Stimulated activated CD4-positive, alpha-beta T cell treated with anti-CD3 and anti-CD28 coated beads, Interleukin-1b, Interleukin-23, amount 100 ng/mL, for 24 hours (primary cell): ENCODE measurements at places on chromosomes 5 and 9.

DNA sequence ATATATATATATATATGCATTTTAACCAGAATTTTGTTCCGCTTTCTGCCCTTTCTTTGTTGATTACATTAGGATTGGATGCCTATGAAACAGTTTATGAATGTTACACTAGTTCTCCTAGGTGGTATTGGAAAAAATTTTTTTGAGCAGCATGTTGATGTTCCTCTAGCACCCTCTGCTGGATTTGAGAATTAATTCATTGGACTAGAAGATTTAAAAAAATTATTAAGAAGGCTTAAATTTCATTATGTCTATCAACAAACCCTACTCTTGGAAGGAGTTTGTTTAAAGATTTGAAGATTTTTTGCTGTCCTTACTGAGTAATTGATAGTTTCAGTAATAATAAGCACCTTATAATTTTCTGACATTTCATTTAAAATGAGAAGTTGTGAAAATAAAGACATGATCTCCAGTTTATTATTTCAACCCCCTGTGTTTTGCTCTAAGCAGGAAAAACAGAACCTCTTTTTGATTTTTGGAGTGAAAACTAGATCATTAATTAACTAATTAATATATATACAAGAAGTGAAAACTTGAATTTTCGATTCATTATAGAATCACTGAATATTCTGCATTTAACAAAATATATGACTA lies 89.6 kb downstream of the CCDC171 start:
- no peak for DNase-seq

DNA sequence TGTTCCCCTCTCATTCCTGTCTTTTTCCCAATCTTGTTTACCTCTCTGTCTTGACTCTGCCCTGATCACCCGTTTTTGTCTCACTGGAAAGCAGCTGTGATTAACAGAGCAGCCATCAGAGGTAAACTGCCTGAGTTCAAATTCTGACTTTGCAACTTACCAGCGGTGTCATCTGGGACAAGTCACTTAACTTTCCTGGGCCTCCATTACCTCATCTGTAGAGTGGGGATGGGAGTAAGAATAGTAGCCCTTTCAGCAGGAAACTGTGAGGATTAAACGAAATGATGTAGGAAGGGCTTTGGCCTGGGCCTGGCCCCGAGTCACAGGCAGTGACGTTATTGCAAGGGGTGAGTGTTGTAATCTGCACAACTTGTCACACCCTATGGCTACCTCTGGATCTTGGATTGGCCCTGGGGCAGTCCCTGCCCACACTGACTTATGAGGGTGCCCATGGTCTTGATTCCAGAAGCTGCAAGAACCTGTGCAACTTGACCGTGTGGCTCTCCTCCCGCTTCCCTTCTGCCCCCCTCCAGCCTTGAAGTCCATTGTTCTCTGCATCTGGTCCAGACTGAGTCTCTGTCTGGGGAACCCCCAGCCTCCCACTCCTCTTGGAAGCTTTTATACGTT lies 657 bp upstream of the PCDH12 start:
- DNase-seq: no peak

- no peak for DNase-seq
Observed at GRCh38 chr5:104650313-104651055, 1087.9 kb upstream of the NUDT12 start.

- DNase-seq: no peak
Observed at GRCh38 chr5:59766427-59767210, 126.9 kb downstream of the PDE4D start.

- no peak for DNase-seq
Observed at GRCh38 chr5:57772512-57772911, 289.9 kb upstream of the ACTBL2 start.

DNA sequence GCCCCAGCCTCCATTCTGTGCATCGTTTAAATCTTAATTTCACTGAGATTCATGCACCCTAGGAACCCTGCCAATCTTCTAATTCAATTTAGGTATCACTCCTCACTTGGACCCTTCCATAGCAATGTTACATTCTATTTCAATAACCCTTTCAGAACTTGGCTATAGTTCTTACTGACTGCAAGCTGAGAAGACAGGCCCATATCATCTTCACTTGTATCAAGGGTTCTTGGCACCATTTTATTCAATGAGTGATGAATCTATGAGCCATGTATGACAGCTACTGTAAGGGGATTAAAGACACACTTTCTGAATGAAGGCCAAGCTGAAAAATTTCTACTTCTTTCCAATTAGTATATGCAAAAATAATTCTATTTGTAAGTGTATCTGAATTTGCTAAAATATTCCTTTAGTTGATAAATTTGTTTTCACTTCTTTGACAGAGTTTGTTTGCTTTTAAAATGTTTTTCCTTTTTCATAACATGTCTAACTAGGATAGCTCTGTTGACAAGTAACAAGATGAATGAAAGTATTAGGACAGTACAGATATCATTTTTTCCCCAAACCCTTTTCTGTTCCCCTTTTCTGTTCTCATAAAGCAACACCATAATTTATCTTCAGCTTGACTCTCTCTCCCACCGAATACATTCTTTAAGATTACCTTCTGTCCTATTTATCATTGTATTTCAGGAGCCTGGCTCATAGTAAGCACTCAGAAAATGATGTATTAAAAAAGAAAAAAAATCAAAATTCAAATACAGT lies 9.6 kb downstream of the ITGA2 start:
- no peak for DNase-seq

DNA sequence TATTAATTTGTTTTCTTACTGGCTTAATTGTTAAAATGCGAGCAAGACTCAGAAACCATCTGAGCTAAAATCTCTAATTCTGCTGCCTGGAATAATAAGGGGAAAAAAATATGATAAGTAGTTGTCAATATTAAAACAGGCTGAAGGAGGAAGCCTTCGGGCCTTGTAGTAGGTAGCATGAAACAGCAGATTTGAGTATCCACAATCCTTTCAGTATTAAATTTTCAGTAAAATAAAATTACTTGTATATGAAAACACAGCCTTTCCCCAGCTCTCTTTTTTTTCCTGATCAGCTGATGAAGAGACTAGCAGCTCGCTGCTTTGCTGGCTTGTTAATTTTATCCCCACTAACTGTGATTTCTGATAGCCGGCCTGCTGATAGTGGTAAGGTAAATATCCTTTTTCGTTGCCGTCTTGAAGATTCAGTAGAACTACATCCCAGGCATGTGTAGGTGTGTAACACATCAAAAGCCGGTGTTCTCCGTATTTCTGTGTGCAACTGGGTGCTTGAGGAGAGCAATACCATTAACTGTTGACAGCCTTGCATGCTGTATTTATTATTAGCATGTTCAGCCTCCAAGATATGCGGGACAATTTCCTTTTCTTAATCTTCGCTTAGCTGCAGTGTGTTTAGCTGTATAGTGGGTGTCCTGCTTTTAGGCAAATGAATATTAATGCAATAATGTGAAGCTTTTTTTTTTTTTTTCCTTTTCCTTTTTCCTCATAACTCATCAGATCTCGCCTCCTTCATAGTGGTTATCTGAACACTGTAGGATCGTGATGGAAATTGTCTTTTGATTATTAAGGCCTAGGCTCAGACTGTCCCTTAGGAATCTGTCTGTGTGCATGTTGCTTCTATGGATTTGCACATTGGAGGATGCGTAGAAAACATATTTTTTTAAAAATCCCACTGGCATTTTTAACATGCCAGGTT lies 144.6 kb downstream of the SMARCA2 start:
- no peak for DNase-seq

- no peak for DNase-seq
Observed at GRCh38 chr9:98995059-98995671, 51.5 kb downstream of the COL15A1 start.

- no peak for DNase-seq
Observed at GRCh38 chr9:14547245-14548060, 145.8 kb downstream of the ZDHHC21 start.

- no peak for DNase-seq
Observed at GRCh38 chr5:136458481-136458880, 93.1 kb upstream of the TRPC7 start.

DNA sequence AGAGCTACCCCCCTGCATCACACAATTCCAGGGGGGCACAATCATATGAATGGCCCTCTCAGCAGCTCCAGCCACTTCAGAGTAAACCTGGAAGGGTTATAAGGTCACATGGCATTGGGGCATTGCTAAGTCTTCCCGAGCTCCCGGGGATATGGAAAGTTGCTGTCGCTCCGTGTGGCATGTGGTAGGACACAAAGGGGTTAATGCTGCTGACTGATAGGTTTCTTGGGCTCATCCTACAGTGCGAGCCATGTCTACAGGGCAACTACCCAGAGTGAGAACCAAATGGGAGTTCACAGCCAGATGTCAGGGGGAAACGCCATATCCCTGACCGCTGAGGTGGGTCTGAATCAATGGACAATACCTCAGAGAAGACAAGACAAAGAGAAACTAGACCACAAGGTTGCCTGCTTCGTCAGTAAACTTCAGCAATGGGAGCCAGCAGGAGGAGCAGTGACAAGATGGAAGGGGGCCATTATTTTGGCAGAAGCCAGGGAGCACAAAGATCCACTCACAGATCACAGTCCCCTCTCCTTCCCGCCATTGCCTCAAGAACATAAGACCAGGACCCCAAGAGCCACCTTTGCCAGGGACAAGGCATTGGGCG lies 52.4 kb upstream of the SHISAL2B start:
- no peak for DNase-seq

GRCh38 chr5:77620405-77620804 lies 18.1 kb downstream of the OTP start:
- DNase-seq: no peak

- DNase-seq: no peak
Observed at GRCh38 chr9:98801561-98801960, 5.2 kb upstream of the ANKS6 start.

DNA sequence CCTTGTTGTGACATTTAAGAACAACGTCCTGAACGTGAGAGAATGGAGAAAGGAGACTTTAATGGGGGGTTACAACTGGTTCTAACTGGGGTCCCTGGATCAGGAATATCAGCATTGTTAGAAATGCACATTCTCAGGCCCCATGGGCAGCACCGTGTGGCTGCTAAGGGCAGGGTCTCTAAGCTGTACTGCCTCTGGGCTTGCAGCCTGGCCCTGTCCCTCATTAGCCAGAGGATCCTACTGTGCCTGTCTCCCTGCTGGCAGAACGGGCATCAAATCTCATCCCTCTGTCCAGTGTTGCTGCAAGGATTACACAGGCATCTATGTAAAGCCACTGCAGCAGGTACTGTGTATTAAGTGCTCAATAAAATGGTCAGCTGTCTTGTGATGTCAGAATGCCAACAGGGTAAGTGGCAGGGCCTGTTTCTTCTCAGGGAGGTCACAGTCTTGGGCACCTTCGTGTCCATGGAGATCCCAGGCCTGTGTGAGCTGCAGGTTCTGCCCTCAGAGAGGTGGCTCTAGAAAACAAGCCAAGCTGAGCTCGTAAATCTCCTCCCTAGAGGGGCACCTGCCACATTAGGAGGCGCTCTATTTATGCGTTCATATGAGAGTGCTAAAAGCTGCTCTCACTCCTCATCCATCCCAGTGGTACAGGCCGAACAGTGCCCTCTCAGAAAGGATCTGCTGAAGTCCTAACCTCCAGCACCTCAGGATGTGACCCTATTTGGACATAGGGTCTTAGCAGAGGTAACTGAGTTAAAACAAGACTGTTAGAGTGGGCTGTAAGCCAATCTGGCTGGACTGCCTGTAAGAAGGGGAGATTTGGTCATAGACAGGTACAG lies 210.5 kb downstream of the GADD45G start:
- no peak for DNase-seq

DNA sequence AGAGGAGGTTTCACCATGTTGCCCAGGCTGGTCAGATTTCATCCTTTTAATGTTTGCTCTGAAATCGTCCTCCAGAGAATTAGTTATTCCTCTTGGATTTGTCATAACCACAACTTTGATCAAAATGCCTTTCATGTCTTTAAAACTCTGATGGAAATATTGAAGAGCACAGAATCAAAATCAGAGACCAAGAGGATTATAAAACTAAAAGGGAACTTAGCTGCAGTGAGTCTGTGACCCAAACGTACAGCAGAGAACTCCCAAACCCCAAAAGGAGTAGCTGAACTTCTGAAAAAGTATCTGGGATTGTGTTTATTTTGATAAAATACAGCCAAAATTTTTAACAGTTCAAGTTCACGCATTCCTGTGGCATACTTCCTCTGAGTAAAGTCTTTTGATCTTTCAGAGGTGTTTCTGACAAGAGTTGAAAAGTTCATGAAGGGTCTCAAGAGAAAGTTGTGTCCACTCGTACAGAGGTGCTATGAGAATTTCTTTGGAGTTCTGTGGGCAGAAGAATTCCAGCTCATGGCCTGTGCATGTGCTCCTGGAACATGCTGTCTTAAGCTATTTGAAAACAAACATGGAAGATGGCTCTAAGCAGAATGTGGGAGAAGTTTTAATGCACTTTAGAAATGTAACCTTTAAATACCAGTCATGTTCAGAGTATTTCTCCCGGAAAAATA lies 124.0 kb downstream of the ESM1 start:
- DNase-seq: no peak

DNA sequence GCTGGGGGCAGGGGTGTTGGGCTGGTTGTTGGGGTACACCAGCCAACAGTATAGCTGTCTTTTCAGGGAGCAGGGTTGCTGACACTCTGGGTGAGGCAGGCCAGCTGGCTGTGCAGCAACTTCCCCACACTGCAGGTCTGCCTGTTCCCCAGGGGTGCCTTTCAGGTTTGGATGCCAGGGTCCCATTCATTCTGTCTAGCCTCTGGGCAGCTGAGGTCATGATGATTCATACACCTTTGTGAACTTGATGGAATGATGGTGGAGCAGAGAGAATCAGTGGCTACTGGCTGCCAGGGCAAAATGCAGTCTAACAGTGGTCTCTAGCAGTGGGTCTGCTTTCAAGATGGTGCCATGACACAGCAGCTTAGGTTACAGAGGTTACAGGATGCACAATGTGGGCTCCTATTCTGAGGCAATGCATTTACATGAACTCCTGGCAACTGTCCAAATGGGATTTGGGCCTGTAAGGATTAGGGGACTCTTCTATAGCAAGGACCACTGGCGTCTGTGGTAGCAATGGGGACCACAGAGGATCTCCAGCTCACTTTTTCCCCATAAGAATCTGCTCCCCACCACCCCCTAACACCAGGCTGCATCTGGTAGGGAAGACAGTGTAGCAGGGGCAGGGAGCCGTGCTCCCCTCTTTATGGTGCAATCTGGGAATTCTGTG lies 103.7 kb downstream of the FEM1C start:
- DNase-seq: no peak

GRCh38 chr5:78116167-78116566 lies 178.3 kb downstream of the AP3B1 start:
- DNase-seq: no peak

- DNase-seq: no peak
Observed at GRCh38 chr9:114785866-114786650, 19.8 kb downstream of the TNFSF15 start.

DNA sequence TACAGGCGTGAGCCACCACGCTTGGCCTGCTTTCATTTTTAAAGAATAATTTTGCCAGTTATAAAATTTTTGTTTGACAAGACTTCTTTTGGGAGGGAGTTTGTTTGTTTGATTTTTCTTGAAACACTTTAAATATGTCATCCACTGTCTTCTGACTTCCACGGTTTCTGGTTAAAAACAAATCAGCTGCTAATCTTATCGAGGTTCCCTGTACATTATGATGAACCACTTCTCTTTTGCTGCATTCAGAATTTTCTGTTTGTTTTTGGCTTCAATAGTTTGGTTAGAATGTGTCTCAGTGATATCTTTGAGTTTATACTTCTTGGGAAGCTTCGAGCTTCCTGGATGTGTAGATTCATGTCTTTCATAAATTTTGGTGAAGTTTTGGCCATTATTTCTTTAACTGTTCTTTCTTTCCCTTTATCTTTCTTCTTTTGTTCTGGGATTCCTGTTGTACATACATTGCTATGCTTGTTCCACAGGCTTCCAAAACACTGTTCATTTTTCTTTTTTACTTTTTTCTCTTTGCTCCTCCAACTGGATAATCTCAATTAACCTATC lies 60.8 kb downstream of the MSX2 start:
- no peak for DNase-seq
